Natural killer cell (primary cell): ENCODE measurements at places on chromosomes 5 and 9. TPM values are rescaled to one million over a fixed set of nuclear protein-coding genes. Genes with fewer than 3 reads are reported as not detected.

The GFRA3 gene
- not detected for total RNA-seq

- H3K27me3 ChIP-seq, result no peaks in the 10 kb centered on the region
- H3K27ac ChIP-seq, result peak overlapping the region; percentile 90
- no peak for DNase-seq
- no peaks in the 10 kb centered on the region for H3K36me3 ChIP-seq
These were observed 1.0 kb upstream of the CACFD1 start for GRCh38 chr9:133458643-133459312.

- peaks cover 22% of the 10 kb centered on the region for H3K36me3 ChIP-seq
- H3K27me3 ChIP-seq, result no peaks in the 10 kb centered on the region
- no peaks in the 10 kb centered on the region for H3K4me1 ChIP-seq
- no peak overlapping the region for H3K4me3 ChIP-seq
These were observed 23.3 kb downstream of the CEP72 start for GRCh38 chr5:635306-636055.

GRCh38 chr9:281741-282645, 67.3 kb downstream of the DOCK8 start:
- peak; percentile 64 for DNase-seq
- H3K4me3 ChIP-seq, result no peak overlapping the region
- H3K36me3 ChIP-seq, result peaks cover 43% of the 10 kb centered on the region
- H3K4me1 ChIP-seq, result peaks cover 49% of the 10 kb centered on the region
- H3K27me3 ChIP-seq, result no peaks in the 10 kb centered on the region
